Suprapubic skin (tissue), 4 donors: ENCODE measurements at places on chromosomes 3 and 15. TPM values are rescaled to one million over a fixed set of nuclear protein-coding genes. Genes with fewer than 3 reads are reported as not detected.

Gene ADAMTS17
- total RNA-seq, result 5.0 TPM

DNA sequence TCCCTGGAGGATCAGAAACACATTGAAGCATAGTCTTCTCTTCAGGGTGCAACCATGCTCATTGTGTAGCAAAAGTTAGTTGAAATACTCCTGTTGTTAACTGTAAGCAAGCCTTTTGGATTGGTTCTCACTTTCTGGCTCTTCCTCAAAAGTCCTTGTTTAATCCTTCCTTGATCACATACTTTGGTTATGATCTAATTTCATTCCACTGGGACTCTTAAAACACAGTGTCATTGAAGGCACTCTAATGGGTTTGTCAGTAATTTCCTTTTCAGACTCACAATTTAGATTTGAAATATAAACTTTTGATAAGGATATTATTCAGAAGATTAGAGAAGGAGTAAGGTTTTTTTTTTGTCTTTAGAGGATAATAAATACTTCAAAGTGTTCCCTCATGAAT lies 451.7 kb upstream of the SGO1 start:
- DNase-seq, result no peak
- no peaks in the 10 kb centered on the region for H3K27me3 ChIP-seq
- no peak overlapping the region for H3K27ac ChIP-seq
- no peaks in the 10 kb centered on the region for H3K36me3 ChIP-seq

DNA sequence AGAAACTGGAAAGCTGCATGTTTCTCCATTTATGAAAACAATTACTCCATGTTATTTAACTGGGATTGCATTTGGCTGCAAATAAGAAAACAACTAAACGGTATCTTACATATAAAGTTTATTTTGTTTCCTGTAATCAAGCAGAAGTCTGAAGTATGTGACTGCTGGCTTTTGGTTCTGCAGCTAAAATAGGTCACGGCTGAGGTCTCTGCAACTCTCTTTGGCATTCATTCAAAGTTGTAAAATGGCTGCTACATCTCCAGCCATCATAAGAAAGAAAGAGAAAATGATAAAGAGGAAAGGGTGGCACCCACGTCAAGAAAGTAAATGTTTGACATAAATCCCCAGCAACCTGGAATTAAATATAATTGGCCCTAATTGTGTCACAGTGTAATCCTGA lies 406.1 kb downstream of the TBC1D5 start:
- peaks cover 4% of the 10 kb centered on the region for H3K4me1 ChIP-seq
- H3K27me3 ChIP-seq, result no peaks in the 10 kb centered on the region
- H3K36me3 ChIP-seq, result no peaks in the 10 kb centered on the region
- DNase-seq, result no peak
- H3K4me3 ChIP-seq, result no peak overlapping the region

Gene TYRO3
- 38.6 TPM for total RNA-seq

- H3K27me3 ChIP-seq, result no peaks in the 10 kb centered on the region
- H3K36me3 ChIP-seq, result no peaks in the 10 kb centered on the region
- no peaks in the 10 kb centered on the region for H3K4me1 ChIP-seq
- no peak overlapping the region for H3K4me3 ChIP-seq
- no peak for DNase-seq
These were observed 498.7 kb downstream of the EPHA3 start for GRCh38 chr3:89606151-89606550.

DNA sequence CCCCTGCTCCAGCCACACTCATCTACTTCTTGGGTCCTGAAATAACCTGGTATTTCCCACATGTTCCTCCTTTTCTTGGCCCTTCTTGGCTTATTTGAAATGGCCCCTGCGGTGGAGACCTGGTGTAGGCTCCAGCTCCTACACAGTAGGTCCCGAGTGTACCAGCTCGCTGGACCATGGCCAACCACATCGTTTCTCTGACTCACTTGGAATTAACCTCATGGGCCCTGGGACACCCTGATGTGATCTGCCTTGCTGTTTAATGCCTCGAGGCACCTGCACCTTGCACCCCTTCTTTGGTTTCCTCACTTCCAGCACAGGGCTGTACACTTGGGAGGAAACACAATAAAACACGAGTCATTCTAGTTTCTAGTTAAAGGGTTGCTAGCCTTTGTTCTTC lies 60.3 kb downstream of the FEM1B start:
- no peak overlapping the region for H3K4me3 ChIP-seq
- H3K27me3 ChIP-seq, result no peaks in the 10 kb centered on the region
- no peak for DNase-seq
- peaks cover 46% of the 10 kb centered on the region for H3K4me1 ChIP-seq

Gene SNTN
- not detected for total RNA-seq

DNA sequence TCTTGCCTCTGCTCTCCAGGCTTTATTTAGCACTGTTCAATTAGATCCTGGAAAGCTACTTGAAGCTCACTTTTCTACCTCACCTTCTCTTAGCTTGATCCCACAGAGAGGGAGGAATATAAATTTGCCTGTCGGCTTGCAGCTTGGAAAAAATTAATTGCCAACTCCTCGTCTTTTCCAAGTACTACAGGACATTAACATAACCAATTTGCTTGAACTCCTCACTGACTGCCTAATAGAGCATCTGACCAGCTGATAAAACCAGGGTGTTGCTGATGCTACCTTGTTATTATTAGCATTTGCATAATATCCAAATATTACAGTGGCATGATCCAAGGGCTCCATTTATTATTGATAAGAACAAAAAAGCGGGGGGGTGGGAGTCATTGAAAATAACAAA lies 561.8 kb downstream of the MCTP2 start:
- no peak for DNase-seq
- H3K27me3 ChIP-seq, result no peaks in the 10 kb centered on the region
- H3K36me3 ChIP-seq, result no peaks in the 10 kb centered on the region
- no peak overlapping the region for H3K4me3 ChIP-seq

GRCh38 chr3:186182850-186183249 lies 74.0 kb upstream of the ETV5 start:
- no peak for DNase-seq
- no peak overlapping the region for H3K27ac ChIP-seq
- H3K36me3 ChIP-seq, result no peaks in the 10 kb centered on the region
- no peaks in the 10 kb centered on the region for H3K27me3 ChIP-seq
- H3K4me1 ChIP-seq, result peaks cover 9% of the 10 kb centered on the region

Gene DAPK2
- total RNA-seq, result 30.7 TPM

DNA sequence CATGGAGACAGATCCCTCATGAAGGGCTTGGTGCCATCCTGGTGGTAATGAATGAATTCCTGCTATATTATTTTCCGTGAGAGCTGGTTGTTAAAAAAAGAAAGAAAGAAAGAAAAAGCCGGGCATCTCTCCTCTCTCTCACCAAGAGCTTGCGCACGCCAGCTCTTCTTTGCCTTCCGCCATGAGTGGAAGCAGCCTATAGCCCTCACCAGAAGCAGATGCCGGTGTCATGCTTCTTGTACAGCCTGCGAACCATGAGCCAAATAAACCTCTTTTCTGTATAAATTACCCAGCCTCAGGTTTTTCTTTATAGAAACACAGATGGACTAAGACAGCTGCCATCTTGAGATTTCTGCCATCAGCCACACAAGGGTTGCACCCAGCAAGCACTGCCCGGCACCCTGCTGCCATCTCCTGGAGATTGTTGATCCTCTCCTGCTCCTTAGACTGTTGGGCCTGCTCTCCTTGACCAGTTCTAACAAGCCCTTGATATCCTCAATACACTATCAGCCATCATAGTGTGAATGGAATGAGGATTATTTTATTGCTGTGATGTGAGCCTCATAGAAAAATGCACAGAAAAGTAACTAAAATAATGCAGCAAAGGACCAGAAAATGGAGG lies 3.5 kb upstream of the AHSG start:
- H3K27me3 ChIP-seq, result peaks cover 3% of the 10 kb centered on the region
- no peak overlapping the region for H3K27ac ChIP-seq
- H3K4me3 ChIP-seq, result no peak overlapping the region
- no peaks in the 10 kb centered on the region for H3K4me1 ChIP-seq
- H3K36me3 ChIP-seq, result no peaks in the 10 kb centered on the region
- DNase-seq, result no peak

Gene CCR2
- total RNA-seq, result 0.80 TPM

- no peaks in the 10 kb centered on the region for H3K4me1 ChIP-seq
- H3K27me3 ChIP-seq, result no peaks in the 10 kb centered on the region
- no peak overlapping the region for H3K4me3 ChIP-seq
- no peaks in the 10 kb centered on the region for H3K36me3 ChIP-seq
- no peak overlapping the region for H3K27ac ChIP-seq
These were observed 76.8 kb downstream of the IMPG2 start for GRCh38 chr3:101243285-101244211.

GRCh38 chr3:81518945-81519344 lies 242.5 kb downstream of the GBE1 start:
- no peaks in the 10 kb centered on the region for H3K4me1 ChIP-seq
- no peak overlapping the region for H3K27ac ChIP-seq
- H3K4me3 ChIP-seq, result no peak overlapping the region

Gene ISL2
- 0.76 TPM for total RNA-seq

- no peak overlapping the region for H3K4me3 ChIP-seq
- no peaks in the 10 kb centered on the region for H3K36me3 ChIP-seq
- H3K27ac ChIP-seq, result no peak overlapping the region
- peaks cover 4% of the 10 kb centered on the region for H3K27me3 ChIP-seq
- DNase-seq, result no peak
- peaks cover 9% of the 10 kb centered on the region for H3K4me1 ChIP-seq
These were observed 244.4 kb downstream of the UACA start for GRCh38 chr15:70519004-70519365.

Gene TRIM59
- total RNA-seq, result 6.1 TPM

Gene EPHB3
- total RNA-seq, result 119 TPM

- no peaks in the 10 kb centered on the region for H3K36me3 ChIP-seq
- H3K27me3 ChIP-seq, result no peaks in the 10 kb centered on the region
- H3K27ac ChIP-seq, result no peak overlapping the region
- H3K4me1 ChIP-seq, result no peaks in the 10 kb centered on the region
These were observed 74.6 kb upstream of the GOLGA8J start for GRCh38 chr15:30008156-30008555.

Gene C3orf49
- not detected for total RNA-seq

- H3K27me3 ChIP-seq, result no peaks in the 10 kb centered on the region
- DNase-seq, result no peak
These were observed 7.5 kb upstream of the TARS3 start for GRCh38 chr15:101731746-101732145.

DNA sequence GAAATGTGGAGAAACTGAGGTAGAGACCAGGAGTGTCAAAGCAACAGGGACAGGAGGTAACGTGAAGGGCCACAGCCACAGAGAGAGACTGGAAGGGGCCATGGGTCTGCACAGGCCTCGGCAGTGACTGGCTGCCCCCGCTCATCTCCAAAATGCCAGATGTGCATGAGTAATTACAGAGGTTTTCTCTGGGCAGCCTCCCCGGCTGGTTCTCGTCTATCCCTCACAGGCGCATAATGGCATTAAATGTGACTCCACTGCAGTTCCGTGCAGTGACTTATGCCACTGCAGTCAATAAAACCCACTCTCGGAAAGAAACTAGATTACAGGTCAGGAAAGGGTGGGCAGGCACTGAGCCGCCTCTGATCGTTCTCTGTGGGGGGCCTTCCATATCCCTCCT lies 74.7 kb downstream of the WDR76 start:
- no peak overlapping the region for H3K4me3 ChIP-seq
- H3K36me3 ChIP-seq, result no peaks in the 10 kb centered on the region
- no peak for DNase-seq
- H3K4me1 ChIP-seq, result no peaks in the 10 kb centered on the region
